ENCODE measurements at places on chromosomes 12 and 14.

DNA sequence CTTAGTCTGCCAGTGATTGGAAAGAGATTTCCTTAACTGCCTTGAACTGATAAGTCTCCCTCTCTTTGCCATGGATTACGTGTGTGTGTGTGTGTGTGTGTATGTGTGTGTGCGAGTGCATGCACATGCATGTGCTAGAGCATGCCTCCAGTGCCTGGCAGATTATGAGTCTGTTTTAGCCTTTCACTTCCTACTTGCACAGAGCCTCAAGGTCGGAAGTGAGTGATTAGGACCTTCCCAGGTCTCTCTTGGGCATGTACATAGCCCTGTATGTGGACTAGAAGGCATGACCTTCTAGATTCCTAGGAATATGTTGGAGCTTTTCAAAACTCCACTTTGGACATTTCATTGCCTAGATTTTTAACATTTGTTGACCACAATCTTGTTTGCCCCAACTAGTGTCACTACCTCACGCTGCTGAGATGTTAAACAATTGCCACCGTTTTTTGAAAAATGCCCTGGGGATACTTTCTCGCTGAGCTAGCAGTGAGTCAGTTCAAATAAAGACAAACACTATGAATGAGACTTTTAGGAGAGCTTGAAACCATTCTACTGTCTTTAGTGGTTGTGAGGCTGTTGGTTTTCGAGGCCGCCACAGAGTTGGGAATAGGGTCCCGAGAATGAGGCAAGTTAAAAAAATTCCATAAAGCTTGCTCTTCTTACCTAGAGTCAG is 28.2 kb downstream of the KIAA0586 start:
- DNase-seq, result no peak

DNA sequence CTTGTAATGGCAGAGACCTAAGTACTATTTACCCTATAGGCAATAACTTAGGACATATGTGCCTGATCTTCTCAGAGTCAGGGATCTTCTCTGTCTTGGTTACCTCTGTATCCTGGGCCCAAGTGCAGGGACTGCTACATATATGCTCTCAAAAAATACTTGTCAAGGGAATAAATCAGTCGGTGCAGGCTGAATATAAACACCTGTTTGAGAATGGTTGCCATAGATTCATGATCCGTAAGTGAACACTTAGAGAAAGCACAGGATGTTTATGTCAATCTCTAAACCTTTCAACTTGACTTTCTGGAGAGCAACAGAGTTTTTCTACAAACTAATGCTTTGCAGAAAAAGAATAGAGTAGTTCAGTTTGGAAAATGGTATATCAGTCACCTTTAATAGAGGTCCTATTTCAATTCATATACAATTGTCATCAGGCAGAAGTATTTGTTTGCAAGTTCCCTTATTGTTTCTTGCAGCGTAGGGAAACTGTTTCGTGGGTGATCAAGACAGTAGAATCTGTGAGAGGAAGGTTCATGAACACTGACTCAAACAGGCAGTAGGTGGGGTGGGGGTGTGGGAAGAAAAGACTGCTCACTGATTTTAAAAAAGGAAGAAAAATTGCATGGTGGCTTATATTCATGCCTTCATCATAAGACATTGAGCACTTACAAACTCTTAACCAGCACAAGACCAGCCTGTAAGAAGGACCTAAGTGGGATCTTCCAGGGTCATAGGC is 6.0 kb upstream of the UBE2N start:
- no peak for DNase-seq

- peak; percentile 6 for DNase-seq
These were observed 353.7 kb downstream of the APAF1 start for GRCh38 chr12:98998697-98999299.

DNA sequence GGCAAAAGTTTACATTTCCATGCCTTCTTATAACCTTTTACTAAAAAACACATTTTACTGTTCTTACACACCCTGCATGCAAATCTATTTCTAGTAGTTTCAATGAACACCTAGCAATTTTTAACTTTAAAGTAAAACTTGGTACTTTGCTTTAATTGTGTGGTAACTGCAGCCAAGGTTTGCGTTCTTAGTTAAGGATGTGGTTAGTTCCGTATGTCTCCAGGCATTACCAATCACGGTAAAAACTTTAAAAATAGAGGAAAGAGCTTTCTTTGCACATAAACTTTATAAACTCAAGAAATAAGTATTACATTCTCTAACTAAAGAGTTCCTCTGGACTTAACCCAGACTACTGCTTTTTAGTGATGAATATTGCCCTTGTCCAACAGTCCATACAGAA is 795.2 kb downstream of the SLC16A7 start:
- no peak for DNase-seq

GRCh38 chr14:105068818-105069217 is 3.6 kb upstream of the GPR132 start:
- DNase-seq, result no peak

GRCh38 chr12:51714666-51715065 is 123.6 kb downstream of the SCN8A start:
- peak; percentile 63 for DNase-seq

GRCh38 chr12:99453836-99454538 is 193.6 kb upstream of the GARIN6 start:
- no peak for DNase-seq

DNA sequence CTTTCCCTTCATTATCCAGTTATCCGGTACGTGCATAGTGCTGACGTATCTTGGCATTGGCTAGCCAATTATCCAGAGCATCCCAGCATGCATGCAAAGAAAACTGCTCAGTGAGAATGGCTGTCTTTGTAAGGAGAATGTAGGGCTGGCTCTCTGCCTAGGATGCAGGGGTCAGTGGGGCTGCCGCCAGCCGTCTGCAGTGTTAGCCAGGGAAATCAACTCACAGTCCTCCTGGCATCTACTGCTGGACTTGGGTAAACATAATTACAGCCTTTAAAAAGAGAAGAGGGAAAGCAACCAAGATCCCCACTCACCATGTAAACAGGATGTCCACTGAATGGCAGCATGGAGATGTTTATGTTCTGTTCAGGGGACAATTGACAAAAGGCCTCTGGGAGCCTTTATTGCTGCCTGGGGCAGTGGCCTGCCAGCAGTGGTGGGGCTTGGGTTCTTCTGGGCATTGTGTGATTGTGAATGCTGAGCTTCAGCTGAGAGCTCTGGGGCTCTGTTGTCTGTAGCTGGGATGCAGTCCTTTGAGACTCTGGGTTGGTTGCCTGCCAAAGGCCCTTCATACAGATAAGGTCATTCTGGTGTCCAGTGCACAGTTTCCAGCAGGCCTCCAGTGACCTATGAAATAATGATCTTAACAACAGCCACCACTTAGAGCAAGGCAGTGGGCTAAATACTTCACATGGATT is 121.8 kb downstream of the TBC1D30 start:
- no peak for DNase-seq

- DNase-seq, result no peak
These were observed 1.1 kb downstream of the ATN1 start for GRCh38 chr12:6928703-6929407.

DNA sequence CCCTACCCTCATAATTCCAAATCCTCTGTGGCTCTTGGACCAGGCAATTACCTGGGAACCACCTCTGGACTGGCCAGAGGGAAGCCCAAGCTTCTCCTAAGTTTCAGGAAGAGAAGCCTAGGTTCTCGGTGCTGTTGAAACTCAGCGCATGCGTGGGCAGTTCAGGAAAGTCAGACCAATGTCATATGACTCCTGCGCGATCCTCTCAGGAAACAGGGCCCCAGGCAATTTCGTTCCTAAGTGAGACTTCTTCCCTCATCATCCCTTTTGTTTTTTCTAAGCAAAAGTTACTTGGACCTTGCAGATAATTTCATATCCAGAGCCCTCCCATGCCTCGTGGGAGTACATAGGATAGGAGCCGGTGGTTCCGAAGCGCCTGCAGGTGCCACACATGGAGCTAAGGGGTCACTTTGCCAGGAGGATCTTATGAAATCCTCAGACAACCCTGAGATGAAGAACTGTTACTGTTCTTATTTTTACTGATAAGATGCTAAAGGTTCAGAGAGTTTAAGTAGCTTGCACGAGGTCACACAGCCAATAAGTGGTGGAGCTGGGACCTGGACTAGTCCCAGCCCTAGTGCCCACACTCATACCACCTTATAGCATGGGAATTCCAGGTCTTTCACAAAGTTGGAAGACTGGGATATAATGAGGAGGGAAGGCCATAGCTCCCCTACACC is 168.2 kb downstream of the ZFP36L1 start:
- DNase-seq, result no peak

- no peak for DNase-seq
These were observed 90.3 kb downstream of the DUSP6 start for GRCh38 chr12:89261982-89262381.

DNA sequence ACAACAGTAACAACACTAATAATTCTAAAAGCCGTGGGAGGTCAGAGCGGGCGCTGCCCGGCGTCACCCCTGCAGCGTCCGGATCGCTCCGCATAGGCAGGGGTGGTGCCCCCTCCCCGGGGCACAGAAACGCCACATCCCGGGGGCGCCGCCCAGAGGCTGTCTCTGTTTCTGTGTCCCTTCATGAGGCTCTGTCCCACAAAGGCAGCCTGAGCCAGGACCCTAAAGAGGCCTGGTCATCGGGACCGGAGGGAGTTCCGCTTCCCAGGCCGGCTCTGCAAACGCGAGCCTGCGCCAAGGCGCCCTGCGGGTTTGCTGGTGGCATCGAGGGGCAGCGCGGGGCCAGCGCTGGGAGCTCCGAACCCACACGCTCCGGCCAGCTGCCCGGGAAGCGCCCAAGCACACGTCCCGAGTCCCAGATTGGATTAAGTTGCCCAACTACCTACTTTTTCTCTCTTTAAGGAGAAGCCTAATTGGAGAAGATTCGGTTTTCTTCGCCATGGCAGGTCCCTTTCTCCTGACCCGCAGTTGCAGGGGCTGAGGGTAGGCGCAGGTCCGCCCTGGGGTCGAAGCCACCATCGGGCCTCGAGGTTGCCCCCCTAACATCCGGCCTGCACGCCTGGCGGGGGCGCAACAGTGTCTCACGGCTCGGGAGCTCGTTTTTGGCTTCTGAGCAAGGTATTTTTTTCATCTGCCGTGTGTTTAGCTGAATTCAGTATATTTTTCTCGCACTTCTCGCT is 421.7 kb downstream of the VRK1 start:
- DNase-seq, result no peak

DNA sequence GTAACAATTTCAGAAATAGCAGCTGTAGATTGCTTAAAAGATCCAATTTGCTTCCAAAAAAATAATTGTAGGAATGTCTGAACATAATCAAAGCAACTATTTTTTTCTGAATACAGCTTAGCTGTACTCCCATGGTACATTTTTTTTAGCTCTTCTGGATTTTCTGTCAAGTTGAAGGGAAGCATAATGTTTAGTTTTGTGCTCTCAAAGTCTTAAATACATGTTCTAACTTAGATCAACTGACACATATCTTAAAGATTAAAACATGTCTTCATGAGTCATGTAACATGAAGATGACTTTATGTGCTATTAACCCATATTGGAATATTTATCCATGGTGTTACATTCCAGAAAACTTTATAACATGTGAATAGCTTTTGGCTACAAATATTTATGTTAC is 255.7 kb downstream of the BTG1 start:
- no peak for DNase-seq
